ENCODE measurements at places on chromosomes 16 and 17.
A peak's percentile ranks its signal among the peaks of the same experiment; 100 is the strongest.

- DNase-seq = peak; percentile 70
Observed at GRCh38 chr17:38730526-38731379, 612 bp downstream of the CISD3 start.

GRCh38 chr16:3152991-3153368, 18.2 kb downstream of the ZNF213 start:
- DNase-seq = no peak

DNA sequence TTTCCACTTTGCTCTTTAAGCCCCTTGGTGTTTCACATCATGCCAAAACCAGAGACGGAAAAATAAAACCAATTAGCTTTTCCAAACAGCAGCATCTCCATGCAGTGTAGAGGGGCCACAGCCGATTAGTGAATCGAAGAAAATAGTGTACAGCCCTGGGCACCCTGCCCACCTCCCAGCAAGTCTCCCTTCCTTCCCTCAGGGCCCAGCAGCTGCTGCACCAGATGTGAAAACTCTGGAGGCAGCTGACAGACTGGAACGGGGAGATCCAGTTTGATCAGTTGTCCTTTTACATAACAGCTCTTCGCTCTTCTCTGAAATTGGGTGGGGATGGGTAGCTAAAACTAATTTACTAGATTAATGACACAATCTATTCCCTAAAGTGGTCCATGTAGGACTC, 19.3 kb downstream of the TMEM11 start:
- DNase-seq = no peak

DNA sequence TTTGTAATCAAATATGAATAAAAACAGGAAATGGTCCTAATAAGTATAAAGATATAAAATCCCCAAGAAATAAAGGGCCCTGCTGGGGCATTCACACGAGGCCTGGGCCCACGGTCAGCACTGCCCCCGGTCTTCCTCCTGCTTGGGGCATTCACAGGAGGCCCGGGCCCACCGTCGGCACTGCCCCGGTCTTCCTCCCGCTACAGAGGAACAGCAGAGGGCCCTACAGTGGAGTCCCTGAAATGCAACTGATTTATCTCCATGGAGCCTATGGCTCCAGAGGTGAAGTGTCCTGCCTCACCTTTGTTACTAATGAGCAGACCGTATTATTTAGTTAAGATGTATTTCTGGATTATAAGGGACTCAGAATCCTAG, 46.5 kb downstream of the MAP1LC3B start:
- no peak for DNase-seq

DNA sequence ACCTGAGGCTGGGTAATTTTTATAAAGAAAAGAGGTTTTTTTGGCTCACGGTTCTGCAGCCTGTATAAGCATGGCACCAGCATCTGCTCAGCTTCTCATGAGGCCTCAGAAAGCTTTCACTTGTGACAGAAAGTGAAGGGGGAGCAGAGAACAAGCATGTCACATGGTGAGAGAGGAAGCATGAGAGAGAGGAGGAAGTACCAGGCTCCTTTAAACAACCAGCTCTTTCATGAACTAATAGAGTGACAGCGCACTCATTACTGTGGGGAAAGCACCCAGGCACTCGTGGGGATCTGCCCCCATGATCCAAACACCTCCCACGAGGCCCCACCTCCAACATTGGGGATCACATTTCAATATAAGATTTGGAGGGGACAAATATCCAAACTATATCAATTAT, 86.8 kb downstream of the USP32 start:
- DNase-seq = no peak

- no peak for DNase-seq
Observed at GRCh38 chr16:595942-596735, 6.3 kb downstream of the RAB40C start.

All from ELF-1 (cell line).